ENCODE measurements at places on chromosomes 16 and 17. TPM values are rescaled to one million over a fixed set of nuclear protein-coding genes. Genes with fewer than 3 reads are reported as not detected.

RHBDL1 gene
- total RNA-seq = 1.9 TPM

GRCh38 chr17:20266806-20267458, 200.4 kb downstream of the LGALS9B start:
- no peak overlapping the region for H3K4me3 ChIP-seq
- H3K4me1 ChIP-seq = no peaks in the 10 kb centered on the region
- no peaks in the 10 kb centered on the region for H3K36me3 ChIP-seq
- no peaks in the 10 kb centered on the region for H3K27me3 ChIP-seq

GRCh38 chr17:27216836-27217235, 77.1 kb upstream of the WSB1 start:
- H3K4me3 ChIP-seq = no peak overlapping the region
- H3K27ac ChIP-seq = no peak overlapping the region
- no peaks in the 10 kb centered on the region for H3K36me3 ChIP-seq
- H3K27me3 ChIP-seq = no peaks in the 10 kb centered on the region

GRCh38 chr17:73290399-73291259, 21.2 kb downstream of the CDC42EP4 start:
- H3K4me3 ChIP-seq = no peak overlapping the region
- peaks cover 90% of the 10 kb centered on the region for H3K4me1 ChIP-seq
- H3K27me3 ChIP-seq = no peaks in the 10 kb centered on the region
- no peak for DNase-seq

DNA sequence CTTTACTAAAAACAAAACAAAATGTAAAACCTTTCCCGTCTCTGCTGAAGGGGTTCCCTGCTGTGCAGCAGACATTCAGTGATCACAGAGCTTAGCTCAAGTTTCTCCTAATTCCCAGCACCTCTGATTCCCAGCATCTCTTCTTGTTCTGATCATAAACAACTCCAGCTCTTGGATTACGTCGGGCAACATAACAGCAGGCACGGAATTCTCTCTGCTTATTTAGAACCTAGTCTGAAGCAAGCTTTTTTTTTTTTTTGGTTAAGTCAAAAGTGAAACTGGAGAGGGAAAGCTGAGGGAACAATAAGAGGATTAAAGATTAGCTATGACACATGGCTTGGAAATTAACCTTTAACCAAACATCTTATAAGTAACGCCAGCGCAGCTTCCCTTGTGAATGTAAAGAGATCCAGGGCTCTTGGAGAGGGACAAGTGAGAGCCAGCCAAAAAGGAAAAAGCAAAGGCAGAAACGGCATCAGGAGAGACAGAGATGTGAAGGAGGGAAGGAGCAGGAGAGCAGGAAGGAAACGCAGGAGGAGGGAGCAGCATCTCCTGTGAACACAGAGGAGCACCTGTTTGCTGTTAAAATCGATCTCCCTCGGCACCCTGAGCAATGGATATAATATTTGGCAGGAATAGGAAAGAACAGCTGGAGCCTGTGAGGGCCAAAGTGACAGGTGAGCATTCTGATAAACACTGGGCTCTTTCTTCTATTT, at the start of gene BCO1:
TSS of gene BCO1 (plus strand) at position 394 of the 716 bp plus-strand sequence. CDS start at position 614, 220 bp downstream.
- peak within 1 kb of the TSS; percentile 68 for H3K27ac ChIP-seq
- no peaks in the 10 kb centered on the region for H3K36me3 ChIP-seq
- H3K27me3 ChIP-seq = no peaks in the 10 kb centered on the region

DNA sequence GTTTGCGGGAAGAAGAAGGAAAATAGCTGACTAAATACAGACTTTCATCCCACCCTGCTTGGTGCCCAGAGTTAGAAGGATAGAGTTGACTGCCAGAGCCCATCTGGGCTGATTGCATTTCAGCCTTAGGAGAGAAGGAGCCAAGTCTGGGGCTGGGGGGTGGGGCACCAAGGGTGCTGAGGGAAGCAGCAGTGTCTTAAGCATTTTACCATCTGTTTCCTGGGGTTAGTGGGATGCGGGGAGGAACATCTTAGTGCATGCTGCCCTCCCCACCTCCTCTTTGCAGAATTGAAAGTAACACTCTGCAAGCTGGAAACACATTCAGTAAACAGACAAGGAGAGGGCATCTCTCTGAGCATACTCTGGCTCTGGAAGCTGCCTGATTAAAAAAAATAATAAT, 1.5 kb upstream of the ARL5C start:
- no peak overlapping the region for H3K4me3 ChIP-seq
- peaks cover 15% of the 10 kb centered on the region for H3K4me1 ChIP-seq
- H3K27ac ChIP-seq = no peak overlapping the region
- DNase-seq = no peak
- peaks cover 8% of the 10 kb centered on the region for H3K27me3 ChIP-seq

GRCh38 chr17:49557312-49558024, 18.2 kb upstream of the NXPH3 start:
- peaks cover 3% of the 10 kb centered on the region for H3K4me1 ChIP-seq
- H3K27me3 ChIP-seq = no peaks in the 10 kb centered on the region
- no peak overlapping the region for H3K27ac ChIP-seq
- no peak overlapping the region for H3K4me3 ChIP-seq
- no peaks in the 10 kb centered on the region for H3K36me3 ChIP-seq

DNA sequence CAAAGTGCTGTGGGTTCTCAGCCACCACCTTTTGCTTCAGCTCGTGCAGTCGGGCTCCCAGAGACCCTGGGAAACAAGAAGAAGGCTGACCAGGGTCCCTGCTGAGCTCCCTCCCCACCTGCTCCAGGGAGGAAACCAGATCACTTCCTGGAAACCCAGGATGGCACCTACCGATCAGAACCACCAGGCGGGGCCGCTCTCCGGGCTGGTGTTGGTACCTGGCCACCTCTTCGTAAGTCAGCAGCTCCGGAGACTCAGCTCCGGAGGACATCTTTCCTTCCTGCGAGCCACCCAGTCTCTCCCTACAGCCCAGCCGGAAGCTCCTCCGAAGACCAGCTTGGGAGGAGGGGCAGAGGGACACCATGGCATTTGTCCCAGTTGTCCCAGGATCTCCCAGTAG, 18.9 kb downstream of the MPP3 start:
- DNase-seq = no peak
- no peak overlapping the region for H3K27ac ChIP-seq
- H3K4me3 ChIP-seq = no peak overlapping the region

GFAP gene
- not detected for total RNA-seq

KRT12 gene
- not detected for total RNA-seq

DNA sequence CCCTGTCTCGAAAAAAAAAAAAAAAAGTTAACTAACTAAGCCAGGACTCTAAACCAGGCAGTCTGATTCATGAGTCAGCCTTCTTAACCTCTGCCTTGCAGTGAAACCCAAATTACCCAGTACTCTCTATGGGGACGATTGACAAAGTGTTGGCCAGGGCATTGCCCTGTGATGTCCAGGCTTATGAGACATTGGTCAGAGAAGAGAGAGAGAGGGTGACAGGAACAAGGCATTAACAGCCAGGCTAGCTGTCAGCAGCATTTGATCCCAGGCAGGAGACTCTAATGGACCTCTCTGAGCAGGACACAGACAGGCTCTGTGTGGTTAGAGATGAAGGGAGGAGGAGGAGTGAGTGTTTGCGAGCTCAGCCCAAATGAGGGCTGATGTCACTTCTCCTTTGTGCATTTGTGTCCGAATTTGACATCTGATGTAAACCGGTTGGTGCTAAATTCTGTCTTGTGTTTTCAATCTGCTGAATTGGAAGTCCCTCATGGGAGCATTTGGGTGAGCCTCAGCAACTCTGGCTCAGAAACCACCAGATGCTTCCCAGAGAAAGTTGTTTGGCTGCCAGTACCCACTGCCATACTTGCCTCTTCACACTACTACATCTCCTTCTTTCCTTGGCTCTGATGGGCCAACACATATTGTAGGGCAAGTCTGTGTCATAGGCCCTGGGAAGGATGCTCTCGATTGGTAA, 4.3 kb upstream of the MYL4 start:
- H3K4me3 ChIP-seq = no peak overlapping the region
- no peaks in the 10 kb centered on the region for H3K36me3 ChIP-seq
- peaks cover 17% of the 10 kb centered on the region for H3K4me1 ChIP-seq
- H3K27ac ChIP-seq = peak overlapping the region; percentile 75

MSLN gene
- 123 TPM for total RNA-seq

DNA sequence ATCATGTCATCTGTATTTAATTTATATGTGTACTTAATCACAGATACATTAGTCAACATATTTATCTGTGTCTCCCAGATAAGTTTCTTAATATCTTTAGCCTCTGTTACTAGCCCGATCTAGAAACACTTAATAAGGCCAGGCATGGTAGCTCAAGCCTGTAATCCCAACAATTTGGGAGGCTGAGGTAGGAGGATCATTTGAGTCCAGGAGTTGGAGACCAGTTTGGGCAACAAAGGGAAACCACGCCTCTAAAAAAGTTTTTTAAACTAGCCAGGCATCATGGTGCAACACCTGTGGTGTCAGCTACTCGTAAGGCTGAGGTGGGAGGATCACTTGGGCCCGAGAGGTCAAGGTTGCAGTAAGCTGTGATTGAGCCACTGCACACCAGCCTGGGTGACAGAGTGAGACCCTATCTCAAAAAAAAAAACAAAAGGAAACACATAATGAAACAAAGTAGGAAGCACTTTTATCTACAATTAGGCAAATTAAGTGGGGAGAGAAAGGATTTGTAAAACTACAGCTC, 9.4 kb downstream of the SKA2 start:
- DNase-seq = no peak
- H3K36me3 ChIP-seq = no peaks in the 10 kb centered on the region
- H3K4me1 ChIP-seq = no peaks in the 10 kb centered on the region

- H3K27ac ChIP-seq = no peak overlapping the region
- H3K36me3 ChIP-seq = peaks cover 22% of the 10 kb centered on the region
- no peak for DNase-seq
- no peaks in the 10 kb centered on the region for H3K27me3 ChIP-seq
- H3K4me3 ChIP-seq = no peak overlapping the region
- peaks cover 16% of the 10 kb centered on the region for H3K4me1 ChIP-seq
Measured at GRCh38 chr16:3121851-3122467, 9.6 kb downstream of the ZNF205 start.

DNA sequence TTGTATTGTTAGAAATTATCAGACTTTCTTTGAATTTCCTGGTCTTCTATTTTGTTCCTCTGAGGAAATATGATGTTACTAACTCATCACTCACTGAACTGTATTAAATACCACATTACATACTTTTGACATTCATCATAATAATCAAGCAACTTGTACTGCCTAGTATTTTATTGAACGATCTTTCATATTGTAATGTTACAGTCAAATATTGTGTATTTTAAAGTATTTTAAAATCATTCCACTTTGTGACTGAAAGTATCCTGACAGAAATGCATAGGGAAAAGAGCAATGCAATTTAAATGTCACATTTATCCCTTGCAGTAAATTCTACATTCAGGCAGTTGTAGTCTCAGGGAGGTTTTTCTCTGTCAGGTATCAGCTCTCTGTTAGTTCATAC, 1557.4 kb downstream of the CDH8 start:
- no peaks in the 10 kb centered on the region for H3K27me3 ChIP-seq
- no peaks in the 10 kb centered on the region for H3K36me3 ChIP-seq
- H3K4me3 ChIP-seq = no peak overlapping the region
- no peaks in the 10 kb centered on the region for H3K4me1 ChIP-seq
- H3K27ac ChIP-seq = no peak overlapping the region

GRCh38 chr17:82960419-82961271, 118.8 kb upstream of the METRNL start:
- H3K27ac ChIP-seq = no peak overlapping the region
- H3K36me3 ChIP-seq = no peaks in the 10 kb centered on the region
- H3K27me3 ChIP-seq = no peaks in the 10 kb centered on the region
- H3K4me3 ChIP-seq = no peak overlapping the region

SALL1 gene
- 0.23 TPM for total RNA-seq

MMP28 gene
- 91.1 TPM for total RNA-seq

PIK3R6 gene
- total RNA-seq = 3.4 TPM

GRCh38 chr17:61409301-61410112, 9.9 kb downstream of the TBX2 start:
- DNase-seq = peak; percentile 60
- H3K36me3 ChIP-seq = peaks cover 21% of the 10 kb centered on the region
- H3K4me3 ChIP-seq = peak overlapping the region; percentile 63
- peak overlapping the region; percentile 90 for H3K27ac ChIP-seq
- peaks cover 36% of the 10 kb centered on the region for H3K27me3 ChIP-seq

KRTAP2-3 gene
- not detected for total RNA-seq

- no peak overlapping the region for H3K4me3 ChIP-seq
- DNase-seq = no peak
- H3K27ac ChIP-seq = no peak overlapping the region
- H3K27me3 ChIP-seq = no peaks in the 10 kb centered on the region
- H3K36me3 ChIP-seq = peaks cover 77% of the 10 kb centered on the region
Measured at GRCh38 chr17:27315796-27316465, 22.0 kb downstream of the WSB1 start.

DNA sequence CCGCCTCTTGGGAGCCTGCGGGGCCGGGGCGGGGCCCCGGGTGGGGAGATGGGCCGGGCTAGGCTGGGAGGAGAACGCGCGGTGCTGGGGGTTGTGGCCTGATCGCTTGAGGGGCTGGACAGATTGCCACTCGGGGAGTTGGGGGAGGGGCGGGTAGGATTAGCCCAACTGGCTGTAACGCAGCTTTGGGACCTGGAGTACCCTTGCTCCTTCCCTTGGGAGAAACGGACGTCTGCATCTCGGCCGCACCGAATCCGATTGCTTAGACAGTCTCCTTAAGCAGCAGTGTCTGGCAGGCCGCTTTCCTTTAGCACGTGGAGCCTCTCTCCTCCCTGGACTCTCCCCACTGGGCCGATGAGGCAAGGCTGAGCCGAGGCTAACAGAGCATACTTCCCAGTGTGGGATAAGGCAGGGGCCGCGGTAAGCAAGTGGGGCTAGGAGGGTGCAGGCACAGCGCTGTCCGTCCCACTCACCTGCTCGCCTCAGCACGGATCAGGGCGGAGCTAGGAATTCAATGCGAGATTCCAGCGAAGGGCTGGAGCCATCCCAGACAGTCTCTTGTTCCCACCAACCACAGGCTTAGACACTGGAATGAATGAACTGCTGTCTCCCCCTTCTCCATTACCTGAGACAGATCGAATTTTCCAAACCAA, 540 bp upstream of the ACLY start:
- H3K27ac ChIP-seq = peak overlapping the region; percentile 91
- no peaks in the 10 kb centered on the region for H3K27me3 ChIP-seq
- peaks cover 36% of the 10 kb centered on the region for H3K4me1 ChIP-seq
- no peak for DNase-seq
- H3K36me3 ChIP-seq = no peaks in the 10 kb centered on the region

DNA sequence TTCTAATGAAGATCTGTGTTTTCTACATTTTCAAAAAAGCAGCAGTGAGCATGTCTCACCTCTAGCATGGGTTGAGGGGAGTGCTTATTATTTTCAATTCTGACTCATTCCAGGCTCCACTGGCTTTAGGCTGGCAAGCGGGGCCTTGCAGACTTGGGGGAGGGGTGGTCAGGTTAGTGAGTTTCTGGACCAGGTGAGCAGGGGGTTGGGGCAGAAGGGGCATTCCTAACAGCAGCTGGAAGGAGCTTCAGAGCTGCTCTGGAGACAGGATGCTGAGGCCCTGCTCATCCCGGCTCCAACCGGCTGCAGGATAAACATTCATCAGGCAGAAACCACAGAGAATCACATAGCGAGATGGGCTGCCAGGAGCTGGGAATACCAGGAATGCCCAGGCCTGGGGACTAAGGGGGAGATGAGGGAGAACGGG, 10.5 kb upstream of the KRT19 start:
- no peak for DNase-seq
- H3K27ac ChIP-seq = no peak overlapping the region
- H3K4me1 ChIP-seq = no peaks in the 10 kb centered on the region
- no peak overlapping the region for H3K4me3 ChIP-seq
- H3K27me3 ChIP-seq = no peaks in the 10 kb centered on the region

RASD1 gene
- 29.3 TPM for total RNA-seq
